ENCODE measurements at places on chromosomes 16 and 17.
A peak's percentile ranks its signal among the peaks of the same experiment; 100 is the strongest.

GRCh38 chr16:76897816-76898215, 293.2 kb upstream of the MON1B start:
- DNase-seq: no peak

- DNase-seq: no peak
Measured at GRCh38 chr17:63455417-63455816, 9.3 kb upstream of the CYB561 start.

DNA sequence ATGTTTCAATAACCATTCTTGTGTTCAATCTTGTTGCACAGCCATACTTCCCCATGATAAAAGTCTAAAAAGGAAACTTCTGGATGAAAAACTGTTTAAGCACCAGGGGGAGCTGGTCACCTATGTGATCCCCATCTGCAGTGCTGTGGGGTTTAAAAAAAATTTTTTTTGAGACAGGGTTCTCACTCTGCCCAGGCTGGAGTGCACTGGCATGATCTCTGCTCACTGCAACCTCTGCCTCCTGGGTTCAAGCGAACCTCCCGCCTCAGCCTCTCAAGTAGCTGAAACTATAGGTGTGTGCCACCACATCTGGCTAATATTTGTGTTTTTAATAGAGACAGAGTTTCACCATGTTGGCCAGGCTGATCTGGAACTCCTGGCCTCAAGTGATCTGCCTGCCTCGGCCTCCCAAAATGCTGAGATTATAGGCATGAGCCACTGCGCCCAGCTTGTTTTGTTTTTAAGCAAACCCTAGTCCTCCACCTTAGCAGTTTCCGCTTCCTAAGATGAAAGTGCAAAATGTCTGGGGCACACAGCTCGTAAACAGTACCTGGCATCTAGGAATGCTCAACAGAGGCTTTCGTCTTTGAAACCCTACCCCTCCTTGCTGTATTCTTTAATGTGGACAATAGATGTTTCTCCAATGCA, 25.4 kb downstream of the DNAJA2 start:
- DNase-seq: no peak

- DNase-seq: no peak
Measured at GRCh38 chr16:86245895-86246294, 264.4 kb upstream of the FOXF1 start.

DNA sequence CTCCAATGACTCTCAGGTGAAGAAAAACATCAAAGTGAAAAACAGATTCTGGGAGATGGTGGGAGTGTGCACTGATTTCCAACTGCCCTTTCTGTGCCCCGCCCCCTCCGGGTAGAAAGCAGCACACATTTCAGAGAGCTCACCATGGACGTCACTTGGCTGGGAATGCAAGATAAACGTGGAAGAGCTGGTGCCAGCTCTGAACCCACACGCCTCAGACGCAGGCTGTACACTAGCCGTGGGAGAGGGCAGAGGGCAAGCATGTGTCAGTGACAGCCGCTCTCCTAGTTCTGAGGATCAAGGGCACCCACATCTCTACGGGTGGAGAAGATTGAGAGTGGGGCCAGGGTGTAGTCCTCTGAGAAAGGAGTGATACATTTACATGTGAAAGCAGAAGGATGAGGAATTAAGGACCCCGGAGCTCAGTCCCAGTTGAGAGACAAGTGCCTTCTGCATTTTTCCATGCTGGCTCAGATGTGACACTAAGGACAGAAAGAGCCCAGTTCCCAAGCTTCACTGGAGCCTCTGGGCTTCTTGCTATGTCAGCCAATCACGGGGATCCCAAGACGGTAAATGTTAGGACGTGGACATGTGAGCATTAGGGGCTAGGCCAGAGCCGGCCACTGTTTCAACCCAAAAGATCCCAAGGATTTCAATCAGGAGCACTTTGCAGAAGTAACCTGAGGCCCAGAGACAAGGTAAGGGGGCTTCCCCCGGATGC, 101.3 kb downstream of the ZFHX3 start:
- DNase-seq: no peak

DNA sequence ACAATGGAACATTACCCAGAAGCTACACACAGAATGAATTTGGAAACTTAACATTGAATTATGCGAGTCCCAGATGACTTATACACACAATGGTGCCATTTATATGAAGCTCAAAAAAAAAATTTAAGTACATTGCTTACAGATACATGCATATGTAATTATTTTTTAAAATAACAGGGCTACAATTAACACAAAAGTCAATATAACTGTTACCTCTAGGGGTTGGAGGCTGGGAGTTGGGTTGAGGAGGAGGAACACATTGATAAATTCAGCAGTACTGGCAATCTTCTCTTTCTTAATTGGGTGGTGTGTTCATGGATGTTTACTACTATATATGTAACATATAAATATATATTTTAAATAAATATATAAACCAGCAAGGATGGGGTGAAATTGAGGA, 1.1 kb downstream of the ZNF23 start:
- DNase-seq: no peak

DNA sequence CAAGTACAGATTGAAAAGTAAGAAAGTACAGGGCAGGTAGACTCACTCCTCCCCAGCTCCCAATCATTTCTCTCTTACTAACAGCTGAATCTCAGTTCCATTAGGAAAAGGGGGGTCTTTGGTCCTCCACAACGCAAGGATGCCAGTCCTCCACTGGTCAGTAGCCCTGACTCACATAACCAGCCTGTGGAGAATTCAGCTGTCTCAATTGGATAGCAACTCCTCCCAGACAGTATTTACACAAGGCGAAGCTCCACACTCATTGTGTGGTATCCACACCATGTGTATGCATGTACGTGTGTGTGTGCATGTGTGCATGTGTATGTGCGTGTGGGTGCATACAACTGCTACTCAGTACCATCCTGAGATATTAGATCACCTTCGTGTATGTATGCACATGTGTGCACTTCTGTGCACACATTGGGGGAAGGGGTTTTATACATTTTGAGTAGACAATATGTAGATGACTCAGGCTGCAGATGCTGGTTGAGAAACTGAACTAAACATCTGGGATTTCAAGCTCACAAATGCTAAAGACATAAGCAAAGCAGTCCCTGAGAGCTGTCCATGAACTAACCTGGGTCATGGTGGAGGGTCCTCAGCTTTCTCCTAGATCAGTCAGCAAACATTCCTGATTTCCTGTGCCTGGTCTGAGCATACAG, 240.1 kb downstream of the SLC39A11 start:
- DNase-seq: no peak

- no peak for DNase-seq
Measured at GRCh38 chr16:56848029-56848936, 16.7 kb upstream of the SLC12A3 start.

DNA sequence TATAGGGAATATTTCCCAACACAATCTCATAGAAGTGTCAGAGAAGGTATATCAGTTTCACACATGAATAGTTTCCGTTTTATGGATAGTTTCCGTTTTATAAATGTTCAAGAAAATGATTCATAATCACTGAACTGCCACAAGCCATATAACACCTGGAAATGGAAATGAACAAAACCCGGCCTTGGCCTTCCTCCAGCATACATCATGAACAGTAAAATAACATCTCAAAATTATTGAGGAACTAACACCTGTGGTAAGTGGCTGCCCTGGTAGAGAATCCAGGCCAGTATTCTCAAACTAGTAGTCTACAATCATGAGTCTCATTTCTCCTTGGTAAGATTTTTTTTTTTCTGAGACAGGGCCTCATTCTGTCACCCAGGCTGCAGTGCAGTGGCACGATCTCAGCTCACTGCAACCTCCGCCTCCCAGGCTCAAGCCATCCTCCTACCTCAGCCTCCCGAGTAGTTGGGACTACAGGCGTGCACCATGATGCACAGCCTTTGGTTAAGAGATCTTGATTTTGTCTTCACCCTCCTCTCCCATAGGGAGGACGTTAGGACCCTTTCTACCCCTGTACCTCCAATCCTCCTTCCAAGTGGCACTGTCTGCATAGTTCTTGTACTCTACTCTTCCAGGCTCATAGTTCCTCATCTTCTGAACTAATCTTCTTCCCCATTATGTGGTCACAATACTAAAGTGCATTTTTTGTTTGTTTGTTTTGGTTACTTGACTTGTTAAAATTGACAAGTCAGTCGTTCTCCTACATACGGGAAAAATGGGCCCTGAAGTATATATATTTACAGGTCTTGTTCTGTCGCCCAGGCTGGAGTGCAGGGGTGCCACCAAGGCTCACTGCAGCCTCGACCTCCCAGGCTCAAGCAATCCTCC, 15.0 kb upstream of the RGS9 start:
- DNase-seq: peak; percentile 63

Data from activated naive CD4-positive, alpha-beta T cell treated with anti-CD3 and anti-CD28 coated beads, Interleukin-2, amount 50 U/mL, for 72 hours (primary cell).